Fibroblast of skin of right biceps (primary cell): ENCODE measurements at places on chromosomes 1 and 21.
A peak's percentile ranks its signal among the peaks of the same experiment; 100 is the strongest.

GRCh38 chr1:108583757-108584427 is 24.0 kb downstream of the EEIG2 start:
- no peak for DNase-seq

DNA sequence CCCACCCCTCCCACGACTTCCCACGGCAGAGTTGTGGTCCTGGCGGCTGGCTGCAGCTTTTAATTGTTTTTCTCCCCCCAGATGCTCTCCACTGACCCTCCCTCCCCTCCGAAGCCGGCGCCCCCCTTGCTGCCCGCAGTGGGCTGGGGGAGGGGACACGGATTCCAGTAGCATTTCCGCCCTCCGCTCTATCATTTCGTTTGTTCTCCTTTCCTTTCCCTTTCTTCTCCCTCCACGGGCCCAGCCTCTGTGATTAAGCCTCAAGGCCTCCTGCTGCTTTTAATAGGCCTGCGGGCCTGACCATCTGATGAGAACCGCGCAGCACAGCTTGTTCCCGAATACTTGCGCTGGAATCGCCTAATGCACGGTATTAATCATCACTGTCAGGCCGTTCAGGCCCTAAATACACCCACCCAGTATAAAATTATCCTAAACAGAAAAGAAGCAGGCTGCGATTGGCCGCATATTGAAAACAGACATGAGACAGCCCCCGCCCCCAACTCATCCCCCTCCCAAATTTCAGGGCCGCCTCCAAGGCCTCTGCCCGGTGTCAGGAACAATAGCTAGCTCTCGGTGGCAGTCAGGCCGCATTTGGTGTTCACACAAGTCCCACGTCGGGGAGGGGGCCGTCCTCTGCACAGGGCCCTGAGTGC is 102.0 kb upstream of the ARHGEF16 start:
- peak; percentile 81 for DNase-seq

DNA sequence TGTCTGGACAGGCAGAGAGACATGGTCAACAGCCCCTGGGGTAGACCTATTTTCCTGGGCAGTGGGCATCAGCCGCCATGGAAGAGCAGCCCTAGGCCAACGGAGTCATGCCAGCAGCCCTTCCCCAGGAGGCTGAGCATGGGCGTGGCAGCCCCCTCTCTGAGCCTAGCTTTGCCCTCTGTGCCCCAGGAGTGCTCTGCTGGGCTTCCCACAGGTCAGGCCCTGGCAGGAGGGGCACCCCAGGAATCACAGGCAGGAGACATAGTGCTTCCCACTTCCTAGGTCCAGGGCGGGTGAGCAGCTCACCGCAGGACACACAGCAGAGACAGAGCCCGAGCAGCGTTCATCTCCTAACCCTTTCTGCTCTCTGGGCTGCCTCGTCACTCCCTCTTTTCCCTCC is 132.8 kb downstream of the GLIS1 start:
- DNase-seq, result no peak

- peak; percentile 10 for DNase-seq
These were observed 5.7 kb downstream of the WNT4 start for GRCh38 chr1:22137004-22137720.

GRCh38 chr1:196001188-196001587 is 607.1 kb downstream of the KCNT2 start:
- no peak for DNase-seq

- peak; percentile 45 for DNase-seq
These were observed 798 bp downstream of the ZBED6 start for GRCh38 chr1:203796236-203796605.

GRCh38 chr1:34870395-34870794 is 10.8 kb upstream of the SMIM12 start:
- DNase-seq, result no peak

DNA sequence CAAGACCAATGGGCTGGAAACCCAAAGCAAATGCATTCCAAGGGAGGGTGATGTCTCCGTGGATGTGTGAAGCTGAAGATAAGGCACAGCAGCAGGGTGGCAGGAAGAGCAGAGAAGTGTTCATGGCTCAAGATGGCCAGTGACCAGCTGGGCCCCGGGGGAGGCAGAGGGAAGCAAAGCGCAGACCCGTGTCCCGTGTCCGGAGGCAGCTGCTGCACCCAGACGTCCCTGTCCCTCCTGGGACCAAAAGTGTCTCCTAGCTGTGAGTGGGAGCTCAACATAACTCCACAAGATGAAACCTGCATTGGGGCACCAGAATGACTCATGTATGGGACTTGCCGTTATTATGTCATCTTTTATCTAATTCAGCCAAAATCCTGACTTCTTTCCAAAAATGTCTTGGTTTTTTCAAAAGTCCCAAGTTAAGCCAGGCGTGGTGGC is 118.2 kb downstream of the RIPK4 start:
- DNase-seq, result peak; percentile 75
